NCI-H187 (cell line): ENCODE measurements at places on chromosomes 6 and 20.

DNA sequence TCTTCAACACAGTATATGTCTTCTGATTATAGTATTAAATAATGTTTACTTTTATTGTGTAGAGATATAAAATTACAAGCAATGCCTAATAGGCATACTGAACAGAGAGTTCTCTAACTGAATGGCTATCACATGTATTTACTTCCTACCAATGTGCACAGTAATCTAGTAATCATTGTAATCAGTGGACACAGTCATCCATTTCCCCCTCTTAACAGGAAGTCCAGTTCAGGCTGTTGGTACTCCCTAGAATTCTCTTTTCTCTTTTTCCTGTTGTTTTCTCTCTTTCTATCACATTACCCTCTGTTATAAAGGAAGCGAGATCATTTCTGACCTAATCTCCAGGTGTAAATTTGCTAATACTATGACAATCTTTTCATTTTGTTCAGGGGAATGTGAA lies 172.5 kb downstream of the HTR1B start:
- DNase-seq, result no peak

GRCh38 chr6:56491606-56492328 lies 150.9 kb downstream of the DST start:
- no peak for DNase-seq

DNA sequence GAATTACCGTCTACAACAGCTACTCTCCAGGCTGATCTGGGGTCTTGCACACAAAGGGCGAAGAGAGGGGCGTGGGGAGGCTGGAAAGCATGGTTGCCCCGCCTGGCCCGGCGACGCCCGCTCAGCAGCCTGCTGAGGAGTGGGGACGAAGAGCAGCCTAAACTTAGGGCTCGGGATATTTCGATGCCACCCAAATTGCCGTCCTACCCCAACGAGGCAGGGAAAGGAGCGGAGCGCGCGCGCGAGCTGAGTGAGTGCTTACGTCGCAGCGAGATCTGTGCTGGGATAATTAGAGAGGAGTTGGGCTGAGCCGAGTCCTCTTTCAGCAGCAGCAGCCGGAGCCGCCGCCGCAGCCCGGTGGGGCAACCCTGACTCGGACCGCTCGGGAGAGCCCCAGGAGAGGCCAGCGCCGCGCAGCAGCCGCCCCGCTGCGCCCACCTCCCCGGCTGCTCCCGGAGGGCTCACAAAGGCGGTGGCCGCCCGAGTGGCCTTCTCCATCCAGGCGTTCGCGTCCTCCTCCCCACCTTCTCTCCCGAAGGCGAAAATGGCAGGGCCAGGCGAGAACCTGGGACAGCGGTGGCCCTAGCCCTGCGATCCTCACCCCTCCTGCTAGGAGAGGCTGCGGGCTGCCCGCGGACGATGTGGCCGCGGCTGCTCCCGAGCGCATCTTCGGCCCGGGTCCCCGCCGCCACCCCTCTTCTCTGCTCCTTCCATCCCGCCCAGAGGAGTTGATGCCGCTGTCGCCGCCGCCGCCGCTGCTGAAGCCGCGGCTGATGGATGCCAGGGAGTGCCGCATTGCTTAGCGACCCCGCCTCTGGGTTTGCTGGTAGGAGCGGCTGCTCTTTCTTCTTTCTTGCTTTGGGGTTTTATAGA lies at the start of gene CLVS2:
TSS of gene CLVS2 (plus strand) at position 315 of the 873 bp plus-strand sequence. CDS start 1,543 bp downstream, outside the sequence.
- no peak for DNase-seq

GRCh38 chr6:169387809-169388383 lies 134.2 kb upstream of the THBS2 start:
- DNase-seq, result no peak

DNA sequence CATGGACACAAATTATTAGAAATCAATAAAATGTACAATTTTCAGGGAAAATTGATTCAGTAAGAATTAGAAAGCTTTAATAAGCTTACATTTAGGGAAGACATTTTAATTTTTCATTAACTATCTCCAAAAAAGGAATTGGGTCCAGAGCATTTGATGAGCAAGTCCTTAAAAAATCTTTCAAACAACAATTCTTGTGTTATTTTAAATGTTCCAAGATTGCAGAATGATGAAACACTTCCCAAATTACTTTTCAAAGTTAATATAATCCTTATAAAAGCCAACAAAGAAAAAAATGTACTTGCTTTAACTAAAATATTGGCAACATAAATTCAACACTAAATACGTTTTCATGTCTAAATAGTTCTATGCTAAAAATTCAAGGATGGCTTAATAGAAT lies 102.0 kb downstream of the ADAT2 start:
- no peak for DNase-seq

DNA sequence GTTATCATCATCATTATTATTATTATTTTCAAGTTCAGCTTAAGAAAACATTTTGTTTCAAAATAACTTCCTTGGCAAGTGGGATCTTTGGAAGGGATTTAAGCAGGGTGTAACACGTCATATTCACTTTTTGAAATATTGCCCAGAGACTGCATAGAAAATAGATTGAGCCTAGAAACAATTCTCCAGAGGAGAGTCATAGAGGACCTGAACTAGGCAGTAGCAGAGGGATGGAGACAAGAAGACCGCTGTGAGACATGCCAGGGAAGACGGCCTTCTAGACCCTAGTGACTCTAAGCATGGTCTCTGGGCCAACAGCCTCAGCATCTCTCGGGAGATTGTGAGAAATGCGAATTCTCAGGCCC lies 55.5 kb downstream of the EDN1 start:
- DNase-seq, result no peak

DNA sequence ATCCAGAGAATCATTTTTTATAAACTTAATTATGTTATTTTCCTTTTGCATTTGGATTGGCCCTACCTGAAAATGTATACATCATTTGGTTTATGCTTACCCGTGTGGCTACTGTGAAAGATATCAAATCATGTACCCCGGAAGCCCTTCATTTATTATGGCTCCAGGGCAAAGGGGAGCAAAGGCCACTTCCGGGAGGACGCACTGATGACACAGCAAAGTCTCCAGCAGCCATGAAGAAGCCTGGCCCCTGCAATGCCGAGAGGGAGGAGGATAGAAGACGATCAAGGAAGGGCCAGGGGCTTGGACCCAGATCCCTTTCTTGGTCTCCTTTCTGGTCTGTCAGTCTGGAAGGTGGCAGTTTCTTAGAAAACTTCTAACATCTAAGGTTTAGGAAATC lies 380.3 kb upstream of the AGPAT4 start:
- no peak for DNase-seq

- no peak for DNase-seq
Measured at GRCh38 chr6:124164343-124164742, 360.7 kb downstream of the NKAIN2 start.
